ENCODE measurements at places on chromosomes 5 and 9.

DNA sequence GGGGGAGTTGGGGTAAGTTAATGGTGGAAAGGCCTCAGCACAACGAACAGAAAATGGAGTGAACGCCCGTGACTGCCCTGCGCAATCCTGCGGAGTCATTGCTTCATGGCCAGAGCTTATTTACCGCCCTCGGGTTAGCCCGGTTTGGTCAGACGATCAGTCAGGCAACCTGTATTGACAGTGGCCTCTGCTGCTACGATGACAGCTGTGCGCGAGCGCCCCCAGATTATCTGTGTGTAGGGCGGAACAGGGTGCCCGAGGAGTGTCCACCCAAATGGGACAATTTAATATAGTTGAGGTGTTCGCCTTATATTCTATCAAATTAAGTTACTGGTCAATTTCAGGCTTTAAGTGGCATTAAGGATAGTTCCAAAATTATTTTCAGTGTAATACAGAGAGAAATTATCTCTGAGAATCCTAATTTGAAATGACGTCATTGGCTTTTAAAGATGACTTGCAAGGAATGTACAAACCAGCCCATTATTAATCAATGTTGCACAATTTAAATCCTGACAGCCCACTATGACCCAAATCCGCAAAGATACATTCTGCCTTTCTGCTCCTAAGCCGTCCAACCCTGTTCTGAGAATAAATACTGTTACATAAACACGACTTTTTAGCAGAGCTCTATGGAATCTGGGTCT, 879 bp upstream of the UBQLN1 start:
- DNase-seq = peak; percentile 16

GRCh38 chr5:15073453-15073852, 201.9 kb upstream of the ANKH start:
- DNase-seq = no peak

- DNase-seq = no peak
Observed at GRCh38 chr9:107268560-107268959, 14.5 kb upstream of the RAD23B start.

- no peak for DNase-seq
Observed at GRCh38 chr5:154206311-154206710, 15.8 kb downstream of the GALNT10 start.

- DNase-seq = no peak
Observed at GRCh38 chr9:127566351-127567001, 45.6 kb upstream of the STXBP1 start.

DNA sequence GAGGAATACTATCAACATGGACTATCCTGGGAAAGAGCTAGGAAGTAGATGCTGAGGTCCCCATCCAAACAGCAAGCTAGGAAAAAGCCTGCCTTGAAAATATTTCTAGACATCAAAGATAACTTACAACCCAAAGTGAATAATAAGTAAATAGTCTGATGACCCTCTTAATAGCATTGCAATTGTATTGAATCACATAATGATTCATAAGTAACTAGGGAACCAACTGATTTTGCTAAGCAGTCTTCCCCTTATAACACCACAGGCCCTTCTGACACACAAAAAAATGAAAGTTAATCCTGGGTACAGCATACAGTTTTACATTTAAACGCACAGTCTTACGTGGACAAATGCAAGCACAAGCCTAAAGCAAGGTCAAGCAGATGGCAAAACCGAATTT, 199.3 kb downstream of the RFK start:
- no peak for DNase-seq

DNA sequence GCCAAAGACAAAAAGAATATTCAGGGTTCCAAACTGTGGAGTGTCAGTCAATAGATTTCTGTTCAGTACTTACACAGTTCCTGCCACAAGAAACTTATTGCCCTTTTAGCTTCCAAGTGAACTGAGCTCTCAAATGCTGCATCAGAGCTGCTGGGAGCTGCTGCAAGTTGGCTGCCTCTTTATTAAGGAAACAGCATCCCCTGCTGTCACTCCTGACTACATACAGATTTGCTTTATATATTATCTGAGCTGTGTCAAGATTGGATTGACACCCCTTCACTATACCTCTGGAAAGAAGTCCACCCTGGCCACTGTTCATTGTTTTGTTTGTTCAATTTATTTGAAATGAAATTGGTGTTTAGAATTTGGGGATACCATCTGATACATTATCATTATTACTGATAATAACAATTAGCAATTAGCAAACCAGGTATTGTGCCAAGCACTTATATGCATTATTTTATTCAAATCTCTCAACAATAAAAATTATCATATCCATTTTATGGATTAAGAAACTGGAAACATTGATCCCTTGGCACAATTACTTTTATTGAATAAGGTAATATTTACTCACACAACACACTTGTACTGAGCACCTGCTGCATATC, 16.4 kb upstream of the C5orf58 start:
- no peak for DNase-seq

- DNase-seq = no peak
Observed at GRCh38 chr5:127143722-127144121, 70.4 kb upstream of the C5orf63 start.

DNA sequence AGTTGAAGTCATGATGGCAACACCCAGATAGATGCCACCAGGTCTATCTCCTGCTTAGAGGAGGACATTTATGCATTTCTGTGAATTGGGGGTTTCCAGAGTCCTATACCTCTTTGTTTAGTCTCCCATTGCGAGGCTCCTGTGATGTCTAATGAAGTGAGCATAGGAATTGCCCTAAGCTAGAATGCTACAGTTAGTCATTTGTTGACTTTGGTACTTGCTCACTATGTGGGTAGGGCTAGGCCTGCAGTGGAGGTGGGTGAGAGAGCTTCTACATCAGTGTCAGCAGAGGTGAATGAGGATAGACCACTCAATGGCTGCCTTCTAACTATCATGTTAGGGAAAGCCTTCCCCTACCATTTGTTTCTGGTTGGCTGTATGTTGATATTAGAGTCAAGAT, 173.3 kb upstream of the POC5 start:
- no peak for DNase-seq

GRCh38 chr5:91946870-91947269, 563.8 kb upstream of the ARRDC3 start:
- no peak for DNase-seq

- no peak for DNase-seq
Observed at GRCh38 chr9:124758061-124758460, 13.1 kb downstream of the NR6A1 start.

- DNase-seq = no peak
Observed at GRCh38 chr9:134617246-134617645, 24.4 kb upstream of the COL5A1 start.

- DNase-seq = no peak
Observed at GRCh38 chr5:5497152-5497788, 74.8 kb downstream of the ICE1 start.

DNA sequence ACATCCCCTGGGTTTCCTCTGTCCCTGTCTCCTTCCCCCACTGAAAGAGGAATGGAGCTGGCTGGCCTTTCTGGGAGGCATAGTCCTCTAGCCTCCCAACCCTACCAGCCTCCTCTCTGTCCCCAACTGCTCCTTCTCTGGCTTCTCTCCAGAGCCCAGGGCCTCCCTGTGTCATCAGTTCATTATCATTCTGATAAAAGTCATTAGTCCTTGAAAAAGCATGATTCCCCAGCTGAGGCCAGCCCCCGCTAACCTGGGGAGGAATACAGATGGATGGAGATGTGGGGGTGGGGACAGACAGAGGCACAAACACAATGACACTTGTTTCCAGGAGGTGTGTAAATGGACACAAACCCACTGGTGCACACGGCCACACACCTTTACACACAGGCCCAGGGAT, 73.6 kb upstream of the HSPA9 start:
- no peak for DNase-seq

DNA sequence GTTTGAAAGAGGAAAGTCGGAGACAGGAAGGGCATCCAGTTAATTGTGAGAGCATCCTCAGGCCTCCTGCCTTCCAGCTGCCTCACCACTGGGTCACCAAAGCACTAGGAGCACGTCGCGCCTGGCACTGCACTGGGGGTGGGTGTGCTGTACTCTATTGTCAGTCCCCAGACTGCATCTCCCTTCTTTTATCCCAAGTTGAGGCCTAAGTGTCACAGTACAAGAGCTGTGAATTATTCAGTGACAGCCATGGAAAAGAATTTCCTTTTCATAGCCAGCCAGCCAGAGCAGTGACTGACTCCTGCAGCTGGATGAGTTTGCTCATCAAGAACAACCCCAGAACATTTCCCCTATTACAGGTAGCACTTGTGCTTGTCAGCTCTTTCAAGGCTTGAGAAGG, 16.3 kb downstream of the CLTA start:
- no peak for DNase-seq

DNA sequence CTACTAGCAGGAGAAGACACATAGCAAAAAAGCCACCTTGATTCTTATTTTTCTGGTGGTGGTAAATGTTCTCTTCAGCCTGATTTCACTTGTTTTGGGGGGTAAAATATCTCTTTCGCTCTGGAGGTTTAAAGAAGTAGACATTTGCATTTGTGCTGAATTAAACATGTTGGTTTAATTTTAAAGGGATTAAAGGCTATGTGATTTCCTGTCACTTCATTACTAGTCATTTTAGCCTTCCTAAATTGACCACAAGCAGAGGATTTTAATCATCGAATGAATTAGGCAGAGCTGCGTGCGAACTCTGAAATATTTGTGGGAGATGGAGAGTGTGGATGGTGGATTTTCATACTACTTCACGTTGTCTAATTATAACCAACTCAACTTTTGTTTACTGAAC, 4.8 kb downstream of the RASGRF2 start:
- DNase-seq = no peak

- no peak for DNase-seq
Observed at GRCh38 chr5:93395971-93396379, 185.0 kb downstream of the NR2F1-AS1 start.

DNA sequence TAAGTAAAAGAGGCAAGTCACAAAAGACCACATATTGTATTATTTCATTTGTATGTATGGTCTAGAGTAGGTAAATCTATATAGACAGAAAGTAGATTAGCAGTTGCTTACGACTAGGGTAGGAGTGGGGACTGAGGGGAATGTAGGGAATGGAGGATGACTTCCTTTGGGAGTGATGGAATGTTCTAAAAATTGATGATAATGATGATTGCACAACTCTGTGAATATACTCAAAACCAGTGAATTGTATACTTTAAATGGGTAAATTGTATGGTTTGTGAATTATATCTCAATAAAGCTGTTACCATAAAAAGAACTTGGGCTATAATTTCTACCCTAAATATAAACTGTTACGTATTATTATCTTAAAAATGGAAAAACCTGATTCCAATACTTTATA, 35.0 kb downstream of the ADAMTS6 start:
- no peak for DNase-seq

DNA sequence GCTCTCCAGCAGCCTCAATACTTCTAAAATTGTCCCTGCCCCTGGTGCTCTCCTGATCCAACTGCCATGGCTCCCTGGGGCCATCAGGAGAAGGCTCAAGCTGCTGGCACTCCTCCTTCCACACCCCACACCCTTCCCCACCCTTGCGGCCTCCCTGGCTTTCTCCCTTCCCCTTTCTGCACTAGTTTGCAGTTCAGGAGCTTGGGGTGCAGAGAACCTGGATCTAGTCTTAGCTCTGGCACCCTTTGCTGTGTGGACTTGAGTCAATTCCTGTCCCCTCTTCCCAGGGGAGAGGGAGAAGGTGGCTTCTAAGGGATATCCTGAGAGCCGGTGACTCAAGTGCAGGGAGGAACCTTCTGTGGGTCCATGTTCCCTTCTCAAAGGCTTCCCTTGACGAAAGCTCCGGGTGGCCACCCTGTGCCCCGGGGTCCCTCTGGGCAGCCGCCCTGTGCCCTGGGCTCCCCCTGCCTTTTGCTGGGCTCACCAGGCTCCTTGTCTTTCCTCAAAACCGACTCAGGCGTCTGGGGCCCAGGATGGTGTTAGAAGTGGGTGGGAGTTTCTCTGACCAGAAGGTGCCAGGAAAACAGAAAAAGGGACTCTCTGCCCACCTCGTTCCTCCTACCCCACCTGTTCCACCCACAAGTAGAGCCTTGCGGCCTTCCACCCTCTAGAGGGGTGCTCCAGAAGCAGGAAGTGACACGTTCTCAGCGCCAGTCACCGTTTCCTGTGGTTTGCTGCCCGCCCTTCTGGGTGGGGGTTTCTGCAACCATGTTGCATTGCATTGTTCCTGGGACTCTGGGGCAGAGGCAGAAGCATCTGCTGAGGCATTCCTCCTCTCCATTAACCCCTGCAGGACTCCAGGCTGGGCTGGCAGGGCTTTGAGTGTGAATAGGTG, 15.0 kb downstream of the GLIPR2 start:
- DNase-seq = peak; percentile 80

DNA sequence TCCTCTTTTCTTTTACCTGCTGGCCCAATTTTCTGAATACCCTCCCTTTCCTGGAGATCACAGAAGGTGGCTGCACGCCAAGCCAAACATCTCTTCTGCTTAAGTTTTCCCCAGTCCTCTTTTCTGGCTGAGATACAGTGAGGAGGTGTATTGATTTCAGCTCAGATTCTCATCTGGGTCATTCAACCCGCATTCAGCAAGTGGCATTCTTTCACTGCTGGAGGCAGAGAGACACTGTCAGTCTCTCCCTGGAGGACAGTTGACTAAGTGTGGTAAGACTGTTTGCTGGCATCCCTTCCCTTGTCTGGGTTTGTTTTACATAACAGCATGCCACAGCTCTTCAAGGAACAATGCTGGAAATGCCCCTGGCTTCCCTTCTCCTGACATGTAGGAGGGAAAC, 60.5 kb downstream of the GABRG2 start:
- no peak for DNase-seq

DNA sequence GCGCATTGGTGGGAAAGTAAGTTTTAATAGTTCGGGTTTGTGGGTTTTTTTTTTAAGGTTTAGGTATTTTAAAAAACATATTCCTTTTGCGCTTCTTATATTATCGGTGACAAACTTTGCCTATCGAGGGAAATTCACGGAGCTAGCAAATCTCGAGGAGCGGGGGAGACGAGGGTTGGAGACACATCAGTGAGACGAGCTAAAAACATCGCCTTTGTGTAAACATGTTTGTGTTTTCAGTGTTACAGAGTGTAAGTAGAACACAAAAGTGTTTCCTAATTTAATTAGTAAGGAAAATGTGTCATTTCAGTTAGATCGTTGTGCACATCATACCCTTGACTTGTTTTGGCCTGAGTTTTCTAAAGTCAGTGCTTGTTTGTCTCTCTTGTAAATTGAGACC, 945 bp downstream of the BTF3 start:
- no peak for DNase-seq

DNA sequence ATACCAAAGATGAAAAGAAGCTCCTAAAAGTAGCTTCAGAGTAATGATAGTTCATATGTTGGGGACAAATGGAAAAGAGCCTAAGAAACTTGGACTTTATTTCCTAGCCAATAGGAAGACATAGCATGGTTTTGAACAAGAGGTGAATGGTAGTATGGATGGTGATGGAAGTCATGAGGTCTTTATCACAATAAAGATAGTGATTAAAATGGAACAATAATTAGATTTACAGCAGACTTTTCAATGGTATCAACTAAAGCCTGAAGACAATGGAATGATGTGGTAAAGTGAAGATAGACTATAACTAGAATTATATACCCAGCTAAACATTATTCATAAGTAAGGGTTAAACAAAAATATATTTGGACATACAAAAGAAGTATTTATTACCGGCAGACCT, 131.2 kb downstream of the RAB3C start:
- DNase-seq = no peak

All from stimulated activated CD8-positive, alpha-beta memory T cell treated with anti-CD3 and anti-CD28 coated beads, Interleukin-7, amount 100 ng/mL, for 48 hours (primary cell).